ENCODE measurements at places on chromosomes 2 and 18.

GRCh38 chr2:33581872-33582271 is 17.2 kb downstream of the FAM98A start:
- no peak for DNase-seq

- DNase-seq, result no peak
Observed at GRCh38 chr2:216070195-216070594, 11.4 kb downstream of the PECR start.

DNA sequence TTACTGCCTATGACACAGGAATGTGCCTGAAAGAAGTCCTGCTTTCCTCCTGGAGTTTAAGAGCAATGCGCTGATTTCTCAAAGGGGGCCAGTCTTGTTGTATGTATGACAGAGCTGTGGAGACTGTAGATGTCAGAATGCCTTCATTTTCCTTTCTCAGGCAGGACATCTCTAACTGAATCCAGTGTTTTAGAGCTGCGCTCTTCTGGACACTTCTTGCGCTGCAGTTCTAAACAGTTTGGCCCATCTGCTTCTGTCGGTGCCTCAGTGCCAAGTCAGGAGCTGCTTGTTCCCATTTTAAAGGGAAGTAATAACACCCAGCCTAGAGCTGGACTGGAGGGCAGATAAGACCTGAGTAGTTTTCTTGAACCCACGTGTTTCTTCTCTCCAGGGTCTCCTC is 91.4 kb downstream of the ESCO1 start:
- DNase-seq, result no peak

- no peak for DNase-seq
Observed at GRCh38 chr2:1246991-1247390, 166.3 kb upstream of the TPO start.

- DNase-seq, result no peak
Observed at GRCh38 chr2:233273120-233273519, 21.6 kb downstream of the ATG16L1 start.

GRCh38 chr2:194105358-194105757 is 1551.7 kb upstream of the SLC39A10 start:
- no peak for DNase-seq

DNA sequence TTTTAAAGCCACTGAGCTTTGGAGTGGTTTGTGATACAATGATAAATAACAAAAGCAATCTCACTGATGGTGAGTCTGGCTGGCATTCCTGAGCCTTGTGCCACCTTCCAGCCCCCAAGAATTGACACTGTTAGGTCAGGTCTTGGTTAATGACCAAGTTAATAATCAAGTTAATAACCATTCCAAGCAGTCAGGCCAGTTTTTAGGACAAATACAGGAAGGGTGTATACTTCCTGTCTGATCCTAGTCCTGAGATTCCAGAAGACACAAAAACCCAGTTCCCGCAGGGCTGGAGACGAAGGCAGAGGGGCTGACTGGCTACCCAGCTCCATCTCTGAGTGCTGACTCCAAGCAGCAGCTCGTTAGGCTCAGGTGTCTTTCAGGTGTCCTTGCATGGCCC is 74.6 kb upstream of the LAPTM4A start:
- no peak for DNase-seq

GRCh38 chr2:100614455-100615000 is 51.7 kb downstream of the PDCL3 start:
- DNase-seq, result no peak

GRCh38 chr2:149009576-149010461 is 28.7 kb upstream of the LYPD6B start:
- no peak for DNase-seq

- DNase-seq, result no peak
Observed at GRCh38 chr2:115161081-115161770, 718.8 kb downstream of the DPP10 start.

DNA sequence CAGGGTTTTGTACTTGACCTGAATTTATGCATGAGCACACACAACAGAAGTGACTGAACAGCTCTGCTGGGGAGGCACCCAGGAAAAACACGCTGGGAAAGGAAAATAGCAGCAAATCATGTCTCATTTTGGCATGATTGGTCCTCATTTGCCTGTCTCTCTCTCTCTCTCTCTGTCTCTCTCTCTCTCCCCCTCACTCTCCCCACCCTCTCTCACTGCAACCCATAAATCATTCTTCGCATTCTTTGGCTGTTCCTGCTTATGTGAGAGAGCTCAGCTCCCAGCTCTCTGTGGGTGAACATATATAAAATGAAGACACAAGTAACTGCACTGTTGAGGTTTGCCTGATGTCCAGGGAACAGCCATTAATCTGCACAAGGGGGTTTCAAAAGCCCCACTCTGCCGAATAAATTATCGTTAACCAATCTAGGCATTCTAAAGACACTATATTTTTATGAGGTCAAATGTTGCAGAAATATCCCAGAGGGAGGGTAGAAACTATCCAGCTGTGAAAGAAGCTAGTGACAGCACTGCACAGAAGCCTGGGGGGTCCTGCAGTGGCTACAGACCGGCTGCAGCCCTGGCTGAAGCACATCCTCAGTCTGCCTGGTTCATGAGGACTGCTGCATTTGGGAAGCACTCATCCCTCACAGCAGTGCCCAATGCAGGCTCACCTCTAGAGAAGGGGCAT is 260.3 kb downstream of the AFF3 start:
- no peak for DNase-seq

DNA sequence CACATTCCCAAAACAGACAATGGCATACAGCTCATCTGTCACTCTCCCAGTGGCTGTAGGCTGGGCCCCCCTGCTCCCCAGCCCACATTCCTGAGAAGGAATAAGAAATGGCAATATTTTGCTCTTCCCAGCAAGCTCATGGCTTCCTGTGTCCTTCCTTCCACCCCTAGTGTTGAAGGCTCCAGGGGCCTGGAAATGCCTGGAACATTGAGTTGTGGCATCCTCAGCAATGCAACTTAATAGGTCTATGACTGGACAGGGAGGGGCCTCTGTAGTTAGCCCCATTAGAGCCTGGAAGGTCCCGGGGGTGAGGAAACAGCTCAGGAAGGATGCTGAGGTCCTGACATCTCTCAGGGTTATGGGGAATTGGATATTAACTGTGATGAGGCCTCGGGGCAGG is 3.3 kb downstream of the KIF3C start:
- no peak for DNase-seq

- no peak for DNase-seq
Observed at GRCh38 chr2:118738524-118739308, 108.7 kb downstream of the EN1 start.

GRCh38 chr2:231464576-231465540 is 574 bp upstream of the NCL start:
- peak; percentile 90 for DNase-seq

DNA sequence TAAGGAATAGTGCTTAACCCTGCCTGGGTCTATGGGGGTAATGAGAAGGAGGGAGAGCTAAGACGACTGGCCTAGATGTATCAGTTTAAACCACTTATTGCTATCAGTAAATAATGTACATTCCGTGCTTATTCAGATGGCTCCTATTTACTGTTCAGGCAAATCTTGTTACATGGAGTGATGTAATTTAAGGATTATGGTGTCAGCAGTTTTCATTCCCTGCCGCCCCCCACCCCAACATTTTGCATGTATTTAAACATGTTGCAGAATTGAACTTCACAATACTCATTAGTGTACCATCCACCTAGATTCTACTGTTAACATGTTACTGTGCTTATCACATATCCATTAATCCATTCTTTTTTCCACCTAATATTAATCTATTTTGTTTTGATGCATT is 11.7 kb downstream of the AGPS start:
- no peak for DNase-seq

Data from GM19239 (cell line).